ENCODE measurements at places on chromosomes 2 and 18.

DNA sequence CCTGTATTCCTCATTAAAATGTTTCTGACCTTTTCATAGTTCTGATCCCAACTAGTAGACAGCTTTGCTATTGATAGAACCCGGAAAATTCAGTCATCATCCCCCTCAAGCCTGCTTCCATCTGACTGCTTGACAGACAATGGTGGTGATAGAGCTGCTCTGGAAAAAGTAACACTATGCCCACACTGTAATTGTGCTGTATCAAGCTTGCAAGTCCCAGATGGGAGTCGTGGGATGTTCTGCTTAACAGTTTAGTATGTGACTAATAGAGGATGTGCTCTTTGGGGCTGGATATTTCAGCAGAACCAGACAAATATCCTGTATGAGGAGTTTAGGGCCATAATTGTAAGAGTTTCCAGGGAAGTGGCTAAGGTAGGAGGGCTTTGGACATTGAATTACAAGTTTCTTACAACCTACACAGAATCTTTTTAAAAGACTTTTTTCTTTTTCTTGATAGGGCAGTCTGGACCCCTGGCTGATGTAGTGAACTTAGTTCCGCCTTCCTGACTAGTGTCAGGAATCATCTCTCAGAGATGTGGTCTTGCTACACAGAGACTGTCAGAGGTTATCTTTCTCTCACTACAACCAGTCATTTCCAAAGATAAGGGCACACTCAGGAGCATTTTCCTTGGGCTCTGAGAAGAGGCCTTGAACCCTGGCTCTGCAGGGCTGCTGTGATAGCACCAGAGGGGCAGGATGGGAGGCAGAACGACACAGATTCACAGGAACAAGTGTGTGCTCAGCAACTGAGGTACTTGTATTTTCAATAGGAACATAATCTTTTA lies 158.0 kb upstream of the RBMS1 start:
- DNase-seq: no peak

DNA sequence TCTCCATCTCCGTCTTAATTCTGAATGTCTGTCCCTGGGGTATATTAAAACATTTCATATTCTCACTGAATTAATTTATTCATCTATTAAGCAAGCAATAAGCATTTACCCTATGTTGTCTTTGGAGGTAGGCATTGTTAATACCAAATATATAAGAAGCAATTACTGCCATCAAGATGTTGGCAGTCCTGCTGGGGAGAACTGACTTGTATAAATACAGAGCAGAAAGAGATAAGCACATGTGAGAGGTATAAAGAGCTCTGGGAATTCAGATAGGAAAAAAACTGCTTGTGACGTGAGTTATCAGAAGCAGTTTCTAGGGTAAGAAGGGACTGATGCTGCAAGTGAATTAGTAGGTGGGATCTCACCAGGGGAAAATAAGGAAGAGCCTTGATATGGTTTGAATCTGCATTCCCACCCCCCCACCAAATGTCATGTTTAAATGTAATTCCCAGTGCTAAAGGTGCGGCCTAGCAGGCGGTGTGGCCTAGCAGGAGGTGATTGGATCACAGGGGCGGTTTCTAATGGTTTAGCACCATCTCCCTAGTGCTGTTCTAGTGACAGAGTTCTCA lies 286.8 kb downstream of the RAD51AP2 start:
- DNase-seq: no peak

DNA sequence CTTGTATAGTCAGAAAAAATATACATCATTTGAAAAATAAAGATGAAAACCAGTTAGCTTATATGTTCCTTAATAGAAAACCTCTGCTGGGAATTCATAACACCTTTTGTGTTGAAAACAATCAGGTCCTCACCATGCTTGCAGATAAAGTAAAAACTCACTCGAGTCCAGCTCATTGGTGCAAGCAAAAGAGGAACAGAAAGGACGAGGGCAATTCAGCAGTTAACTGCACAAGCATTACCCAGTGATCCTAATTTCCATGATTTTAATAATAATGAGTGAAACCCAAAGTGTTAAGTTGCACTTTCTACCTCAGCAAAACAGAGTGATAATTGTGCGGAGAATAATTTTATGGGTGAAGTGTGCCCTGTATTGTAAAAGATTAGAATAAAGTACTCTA lies 839.9 kb downstream of the BCL11A start:
- no peak for DNase-seq

DNA sequence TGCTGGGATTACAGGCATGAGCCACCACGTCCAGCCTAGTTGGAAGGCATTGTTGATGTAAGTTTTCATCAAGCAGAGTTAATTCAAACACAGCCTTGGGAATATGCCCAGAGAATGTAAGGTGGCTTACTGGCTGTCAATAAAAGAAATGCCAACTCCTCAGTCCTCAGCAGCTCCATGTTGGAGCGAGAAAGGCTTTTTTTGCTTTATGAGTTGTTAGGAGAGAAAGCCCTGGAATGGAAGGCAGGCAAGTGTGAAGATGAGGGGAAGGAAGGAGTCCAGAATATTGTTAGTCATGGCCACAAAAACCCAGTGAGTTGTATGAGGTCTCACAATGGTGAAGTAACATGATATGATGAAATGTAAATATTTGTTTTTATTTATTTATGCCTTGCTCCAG lies 57.1 kb downstream of the MAP4K4 start:
- no peak for DNase-seq

- DNase-seq: no peak
Observed at GRCh38 chr18:40534723-40535122, 1420.3 kb upstream of the PIK3C3 start.

- no peak for DNase-seq
Observed at GRCh38 chr2:182586426-182586825, 129.6 kb upstream of the DNAJC10 start.

DNA sequence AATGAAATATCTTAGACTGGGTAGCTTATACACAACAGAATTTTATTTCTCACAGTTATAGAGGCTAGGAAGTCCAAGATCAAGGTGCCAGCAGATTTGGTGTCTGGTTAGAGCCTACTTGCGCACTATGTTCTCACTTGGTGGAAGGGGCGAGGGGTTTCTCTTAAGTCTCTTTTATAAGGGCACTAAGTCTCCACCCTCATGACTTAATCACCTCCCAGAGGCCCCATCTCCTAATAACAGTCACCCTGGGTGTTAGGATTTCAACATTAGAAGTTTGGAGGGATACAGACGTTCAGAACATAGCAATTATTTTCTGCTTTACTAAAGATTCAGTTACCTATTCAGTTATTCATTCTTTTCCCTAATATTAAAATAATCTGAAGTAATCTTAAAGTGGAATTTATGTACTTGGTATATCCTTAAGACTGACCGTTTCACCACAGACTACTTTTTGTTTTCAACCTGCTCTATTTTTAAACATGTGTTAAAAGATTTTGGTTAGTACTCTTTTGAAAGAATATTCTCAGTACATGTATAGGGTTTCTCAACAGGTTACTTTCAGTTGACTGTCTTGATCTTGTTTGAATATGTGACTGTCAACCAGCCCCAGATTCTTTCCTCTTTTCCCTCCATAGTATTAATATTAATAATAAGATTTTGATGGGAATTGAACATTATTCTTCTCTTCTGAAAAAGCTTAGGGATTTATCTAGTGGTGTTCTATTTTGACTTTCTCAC lies 130.0 kb downstream of the TAF4B start:
- DNase-seq: no peak

DNA sequence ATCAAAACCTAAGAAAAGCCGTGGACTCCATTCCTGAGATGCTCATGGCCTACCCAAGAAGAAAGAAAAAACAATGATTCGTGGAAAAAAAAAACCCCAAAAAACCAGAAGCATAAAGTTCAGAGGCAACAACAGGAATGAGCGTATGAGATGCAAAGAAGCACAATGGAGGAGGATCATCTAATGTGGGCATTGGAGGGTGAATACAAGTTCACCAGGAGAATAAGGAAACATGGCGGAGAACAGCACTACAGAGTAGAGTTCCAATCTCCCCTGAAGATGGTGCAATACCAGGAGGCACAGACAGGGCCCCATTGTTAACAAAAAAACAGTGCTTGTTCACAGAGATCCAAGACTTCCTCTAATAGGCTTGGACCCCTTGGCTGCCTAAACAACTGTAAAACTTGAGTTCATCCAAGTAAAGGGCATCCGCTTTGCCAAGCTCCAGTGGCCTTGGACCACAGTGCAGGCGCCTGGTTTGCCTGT lies 337.2 kb downstream of the PDE11A start:
- DNase-seq: no peak

DNA sequence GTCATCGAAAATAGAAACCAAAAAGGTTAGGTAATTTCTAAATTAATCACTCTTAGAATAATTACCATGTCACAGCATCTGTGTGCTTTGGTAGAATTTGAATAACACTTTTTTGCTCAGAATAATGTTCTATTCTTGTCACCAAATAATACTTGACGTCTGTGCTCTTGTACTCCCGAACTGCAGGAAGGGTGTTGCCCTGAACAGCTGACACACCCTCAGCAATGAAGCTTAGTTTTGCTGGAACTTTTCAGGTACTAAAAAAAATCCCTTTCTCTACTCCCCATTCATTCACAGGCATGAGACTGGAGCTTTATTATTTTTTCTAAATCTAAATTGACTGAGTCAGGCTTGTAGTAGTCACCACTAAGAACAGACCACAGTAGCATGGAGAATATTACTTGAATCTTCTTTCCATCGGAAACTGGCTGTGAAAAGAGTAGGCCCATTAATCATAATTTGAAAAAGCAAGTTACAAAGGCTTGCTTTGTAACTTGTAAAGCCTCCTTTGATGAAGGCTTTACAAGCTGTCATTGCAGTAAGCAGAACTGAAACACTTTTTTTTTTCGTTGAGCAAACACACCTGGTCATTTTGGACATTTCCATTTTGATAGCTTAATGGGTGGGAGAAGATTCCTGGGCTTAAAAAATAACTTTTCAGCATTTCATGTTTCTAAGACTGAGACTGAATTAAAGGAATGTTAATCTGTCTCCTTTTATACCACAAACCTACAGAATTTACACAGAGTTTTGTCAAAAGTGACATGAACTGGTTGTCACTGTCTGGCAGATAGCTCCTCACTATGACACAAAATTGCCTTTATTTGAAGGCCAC lies 70.3 kb upstream of the PELI1 start:
- DNase-seq: no peak

- no peak for DNase-seq
Observed at GRCh38 chr2:88810017-88810416, 118.5 kb downstream of the RPIA start.

GRCh38 chr2:230412371-230412711 lies 3.7 kb upstream of the SP100 start:
- no peak for DNase-seq

- DNase-seq: no peak
Observed at GRCh38 chr2:60836491-60836890, 44.9 kb upstream of the REL start.

GRCh38 chr2:127029350-127030051 lies 77.5 kb downstream of the BIN1 start:
- no peak for DNase-seq

- DNase-seq: no peak
Observed at GRCh38 chr2:230692760-230693159, 19.9 kb upstream of the CAB39 start.

DNA sequence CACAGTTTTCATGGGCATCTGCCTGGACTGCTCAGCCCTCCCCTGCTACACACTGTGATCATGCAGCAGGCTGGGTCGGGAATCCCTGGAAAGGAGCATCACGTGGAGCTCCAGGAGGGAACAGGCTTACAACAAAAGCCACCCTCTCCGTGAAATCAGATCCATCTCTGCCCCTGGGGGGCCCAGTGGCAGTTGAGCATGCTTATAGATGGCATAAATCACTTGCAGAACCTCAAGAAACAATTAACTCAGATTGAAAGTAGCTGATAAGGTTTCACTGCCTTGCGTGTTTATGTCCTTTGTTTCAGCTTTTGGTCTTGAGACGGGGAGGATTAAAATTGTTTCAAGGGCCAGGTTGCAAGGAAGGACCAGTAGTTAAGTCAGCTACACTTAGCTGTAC lies 354.8 kb upstream of the MEIS1 start:
- no peak for DNase-seq

DNA sequence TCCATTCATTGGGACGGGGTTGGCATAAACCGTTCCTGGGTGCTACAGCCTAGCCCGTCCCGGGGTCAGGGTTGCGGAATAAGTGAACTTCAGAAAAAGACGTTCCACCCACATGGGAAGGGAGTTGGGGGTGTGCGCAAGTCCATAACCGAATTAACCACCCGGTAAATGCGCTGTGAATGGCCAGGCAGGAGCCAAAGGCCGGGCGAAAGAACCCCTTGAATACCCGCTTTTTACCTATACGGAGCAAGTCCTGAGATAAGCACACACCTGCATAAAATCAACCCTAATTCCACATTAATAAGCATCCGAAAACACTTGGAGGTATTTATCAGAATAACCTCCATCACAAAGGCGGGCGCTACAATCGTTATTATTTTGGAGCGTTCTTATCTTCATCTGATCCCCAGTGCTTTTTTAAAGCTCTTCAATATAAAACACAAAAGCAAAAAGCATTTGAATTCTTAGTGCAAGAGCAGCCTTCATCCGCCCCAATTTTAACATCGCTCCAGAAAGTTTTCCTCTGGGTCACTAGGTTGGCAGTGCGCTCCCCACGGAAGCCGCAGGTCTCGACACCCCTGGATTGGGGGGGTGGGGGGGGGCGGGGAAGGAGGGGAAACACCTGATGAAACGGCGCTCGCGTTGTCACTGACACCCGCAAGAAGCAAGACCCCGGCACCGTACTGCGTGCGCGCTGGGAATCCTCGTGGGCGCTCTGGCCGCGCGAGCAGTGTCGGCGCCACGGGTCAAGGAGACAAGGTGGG lies 1.2 kb downstream of the SATB2 start:
- no peak for DNase-seq

DNA sequence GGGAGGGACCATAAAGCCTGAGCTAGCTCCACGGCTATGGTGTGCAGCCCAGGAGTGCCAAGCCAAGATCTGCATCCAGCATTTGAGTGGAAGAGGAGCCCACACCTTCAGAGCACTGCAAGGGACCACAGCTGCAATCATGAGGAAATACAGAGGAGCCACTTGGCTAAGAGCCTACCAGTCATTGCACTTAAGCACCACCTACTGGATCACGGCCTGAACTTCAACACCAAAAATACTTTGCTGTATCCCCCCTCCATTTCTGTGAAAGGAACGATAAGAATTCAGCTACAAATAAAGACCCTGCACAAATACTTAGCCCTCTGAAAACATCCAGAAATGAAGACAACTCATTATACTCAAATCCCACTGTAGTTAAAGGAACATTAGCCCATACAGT lies 545.3 kb downstream of the TSN start:
- no peak for DNase-seq
